ENCODE measurements at places on chromosomes 4 and X.

DNA sequence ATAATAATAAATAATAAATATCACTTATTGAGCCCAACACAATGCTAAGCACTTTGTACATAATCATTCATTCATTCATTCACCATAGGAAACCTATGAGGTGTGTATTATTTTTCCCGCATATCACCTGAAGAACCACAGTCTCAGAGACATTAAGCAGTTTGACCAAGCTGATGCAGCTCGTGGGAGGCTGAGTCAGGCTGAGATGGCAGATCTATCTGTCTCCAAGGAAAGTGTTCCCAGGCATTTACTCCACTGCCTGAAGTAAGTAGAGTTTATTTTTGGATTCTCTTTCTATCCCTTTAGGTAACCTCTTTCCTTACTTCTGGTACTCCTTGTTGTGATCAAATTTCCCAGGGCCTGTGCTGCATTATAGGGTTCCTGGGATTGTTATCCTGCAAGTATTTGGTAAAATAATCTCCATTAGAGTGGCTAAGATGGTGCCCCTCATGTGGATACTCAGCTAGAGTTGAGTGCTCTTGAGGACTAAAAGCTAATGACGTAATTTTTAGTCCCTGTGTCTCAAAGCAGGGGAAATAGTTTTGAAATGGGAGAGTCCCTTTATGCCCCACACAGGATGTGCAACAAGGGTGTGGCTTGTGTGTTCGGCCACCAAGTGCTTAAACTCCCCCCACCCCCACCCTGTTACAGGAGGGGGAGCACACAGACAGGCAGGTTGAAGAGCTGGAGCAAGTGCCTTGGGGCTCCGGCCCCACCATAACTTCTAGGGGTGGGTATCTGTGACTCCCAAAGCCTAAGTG, 467.0 kb downstream of the STIM2 start:
- DNase-seq, result no peak

DNA sequence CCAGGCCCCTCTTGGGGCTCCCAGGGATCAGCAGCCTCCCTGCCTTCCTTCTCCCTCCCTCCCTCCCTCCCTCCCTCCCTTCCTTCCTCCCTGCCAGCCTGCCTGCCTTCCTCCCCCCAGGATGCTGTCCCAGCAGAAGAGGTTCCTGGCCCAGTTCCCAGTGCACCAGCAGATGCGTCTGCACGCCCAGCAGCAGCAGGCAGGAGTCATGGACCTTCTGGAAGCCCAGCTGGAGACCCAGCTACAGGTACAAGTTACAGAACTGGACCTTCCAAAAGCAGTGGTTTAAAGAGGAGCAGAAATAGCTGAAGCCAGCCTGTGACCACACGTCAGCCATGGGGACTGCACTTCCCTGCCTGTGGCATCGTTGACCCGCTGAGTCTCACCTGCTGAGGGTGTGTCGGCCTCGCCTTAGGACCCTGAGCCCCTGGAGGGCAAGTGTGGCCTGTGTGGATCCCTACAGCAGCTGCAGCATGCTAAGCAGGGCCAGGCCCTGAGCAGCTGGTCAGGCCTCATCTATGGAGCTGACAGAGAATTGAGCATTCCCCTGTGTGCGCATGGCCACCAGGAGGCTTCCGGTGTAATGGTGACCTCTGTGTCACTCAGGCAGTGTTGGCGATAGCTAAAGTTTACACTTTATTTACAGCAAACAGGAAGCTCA, 84.7 kb downstream of the CRMP1 start:
- no peak for DNase-seq

GRCh38 chr4:150366487-150366999, 215.4 kb upstream of the MAB21L2 start:
- DNase-seq, result no peak

DNA sequence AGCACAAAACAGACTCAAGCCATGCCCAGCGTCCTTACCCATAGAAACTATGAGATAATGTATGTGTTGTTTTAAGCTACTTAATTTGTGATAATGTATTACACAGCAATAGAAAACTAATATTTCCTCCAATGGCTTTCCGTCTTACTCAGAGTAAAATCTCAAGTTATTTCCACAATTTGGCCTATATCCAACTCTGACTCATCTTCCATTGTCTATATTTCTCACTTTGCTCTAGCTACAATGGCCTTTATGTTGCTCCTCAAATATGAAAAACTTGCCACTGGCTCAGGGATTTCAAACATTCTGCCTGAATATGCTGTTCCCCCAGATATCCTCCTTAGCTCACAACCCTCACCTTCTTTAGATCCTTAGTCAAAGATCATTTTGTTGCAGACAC, 31.6 kb downstream of the IQCM start:
- DNase-seq, result no peak

- no peak for DNase-seq
These were observed 100.5 kb downstream of the CLNK start for GRCh38 chr4:10584042-10584441.

DNA sequence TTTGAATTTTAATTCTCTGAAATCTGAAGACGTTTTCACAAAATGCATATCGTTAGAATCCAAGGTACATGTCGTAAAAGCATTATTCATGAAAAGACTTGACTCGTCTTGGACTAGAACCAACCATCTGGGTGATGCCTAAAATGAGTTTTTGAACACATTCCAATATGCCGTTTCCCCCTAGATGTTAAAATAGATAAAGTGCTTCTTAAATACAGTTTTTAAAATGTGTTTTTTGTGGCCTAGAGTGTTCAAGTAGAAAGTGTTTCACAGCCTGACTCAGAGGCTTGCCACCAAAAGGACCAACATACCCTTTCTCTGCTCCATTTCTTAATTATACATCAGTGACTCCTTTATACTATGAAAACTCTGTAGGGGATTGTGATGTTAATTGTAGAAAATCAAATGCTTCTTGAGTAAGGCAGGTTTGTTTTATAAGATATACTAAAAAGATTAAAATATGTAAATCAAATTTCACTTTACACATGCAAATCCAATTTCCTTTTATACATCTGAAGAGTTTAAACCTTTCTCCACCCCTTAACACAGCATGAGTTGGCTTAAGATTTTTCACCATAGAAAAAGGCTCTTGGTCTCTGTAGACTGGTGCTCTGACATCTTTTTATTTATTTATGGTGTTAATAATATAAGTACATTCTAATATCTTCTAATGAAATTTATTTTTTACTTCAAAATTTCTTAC, 48.4 kb downstream of the PRKG2 start:
- DNase-seq, result no peak

DNA sequence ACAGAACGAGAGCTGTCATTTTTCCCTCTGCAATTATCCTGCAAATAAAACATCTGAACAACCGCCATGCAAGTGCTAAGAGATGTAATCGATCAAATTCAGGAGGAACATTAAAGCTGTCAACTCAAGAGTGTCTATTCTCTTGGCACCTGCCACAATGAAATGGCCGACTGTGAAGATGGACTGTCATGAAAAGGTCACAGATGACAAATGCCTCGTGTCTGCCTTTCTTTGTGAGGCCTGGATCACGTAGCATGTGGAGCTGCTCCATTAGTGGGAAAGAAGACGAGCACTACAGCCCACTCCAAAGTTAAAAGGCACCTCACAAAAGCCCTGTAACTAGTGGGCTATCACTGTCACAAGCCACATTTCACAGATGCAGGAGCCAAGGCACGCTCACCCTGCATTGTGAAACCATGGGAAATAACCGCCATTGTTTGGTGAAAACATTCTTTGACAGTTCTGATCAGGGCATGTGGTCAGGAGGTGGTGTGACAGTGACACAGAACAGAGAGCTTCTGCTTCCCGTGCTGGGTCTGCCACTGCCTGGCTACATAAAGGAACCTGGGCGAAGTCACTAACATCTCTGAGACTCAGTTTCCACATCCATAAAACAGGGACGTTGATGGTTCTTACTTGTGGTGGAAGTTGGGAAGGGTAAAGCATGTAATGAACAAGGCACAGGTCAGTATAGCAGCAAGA, 98.9 kb downstream of the EVC2 start:
- no peak for DNase-seq

DNA sequence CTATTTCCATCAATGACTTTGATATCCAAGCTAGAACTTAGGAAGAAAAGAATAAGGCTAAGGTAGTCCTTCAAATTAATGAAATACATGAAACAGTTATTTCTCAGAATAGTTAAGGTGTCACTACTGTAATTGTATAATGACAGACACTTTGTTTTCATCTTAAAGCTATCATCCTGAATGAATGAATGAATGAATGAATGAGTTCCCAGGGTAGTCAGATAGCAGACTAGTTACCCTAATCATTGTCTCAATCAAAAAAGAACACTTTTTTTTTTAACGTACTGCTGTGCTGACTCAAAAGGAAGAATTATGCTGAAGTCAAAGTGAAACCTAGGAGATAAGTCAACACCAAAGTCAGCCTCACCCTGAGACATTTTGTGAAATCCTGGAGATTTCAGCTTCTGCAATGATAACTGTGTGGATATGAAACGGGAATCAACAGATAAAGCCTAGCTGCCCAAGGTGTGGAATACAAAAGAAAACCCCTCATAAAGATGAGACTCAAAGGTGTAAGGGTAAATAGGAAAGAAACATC, 68.3 kb upstream of the CNKSR2 start:
- DNase-seq, result no peak

- no peak for DNase-seq
These were observed 156.1 kb downstream of the GRXCR1 start for GRCh38 chr4:43048570-43048969.

- DNase-seq, result no peak
These were observed 28.4 kb downstream of the ARHGEF6 start for GRCh38 chrX:136752346-136752745.

- DNase-seq, result no peak
These were observed 19.0 kb downstream of the DGKQ start for GRCh38 chr4:954211-955020.

GRCh38 chr4:183987987-183988392, 82.9 kb downstream of the STOX2 start:
- no peak for DNase-seq

DNA sequence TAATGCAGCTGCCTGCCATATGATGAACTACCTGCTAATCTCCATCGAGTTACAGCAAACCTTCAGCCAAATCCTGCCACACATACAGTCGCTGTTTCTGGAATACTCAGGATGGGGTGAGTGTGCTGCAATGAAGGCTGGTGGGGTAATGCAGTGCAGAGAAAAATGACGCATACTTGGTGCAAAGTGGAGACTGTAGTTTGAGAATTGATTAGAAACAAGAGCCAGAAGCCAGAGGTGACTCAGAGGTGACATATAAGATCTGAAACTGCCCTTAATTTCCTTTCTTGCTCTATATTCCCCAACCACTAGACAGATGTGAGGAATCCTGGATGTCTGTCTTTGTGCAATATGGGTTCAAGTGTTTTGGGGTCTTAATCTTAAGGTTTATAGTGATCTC, 22.0 kb downstream of the C4orf54 start:
- DNase-seq, result no peak

DNA sequence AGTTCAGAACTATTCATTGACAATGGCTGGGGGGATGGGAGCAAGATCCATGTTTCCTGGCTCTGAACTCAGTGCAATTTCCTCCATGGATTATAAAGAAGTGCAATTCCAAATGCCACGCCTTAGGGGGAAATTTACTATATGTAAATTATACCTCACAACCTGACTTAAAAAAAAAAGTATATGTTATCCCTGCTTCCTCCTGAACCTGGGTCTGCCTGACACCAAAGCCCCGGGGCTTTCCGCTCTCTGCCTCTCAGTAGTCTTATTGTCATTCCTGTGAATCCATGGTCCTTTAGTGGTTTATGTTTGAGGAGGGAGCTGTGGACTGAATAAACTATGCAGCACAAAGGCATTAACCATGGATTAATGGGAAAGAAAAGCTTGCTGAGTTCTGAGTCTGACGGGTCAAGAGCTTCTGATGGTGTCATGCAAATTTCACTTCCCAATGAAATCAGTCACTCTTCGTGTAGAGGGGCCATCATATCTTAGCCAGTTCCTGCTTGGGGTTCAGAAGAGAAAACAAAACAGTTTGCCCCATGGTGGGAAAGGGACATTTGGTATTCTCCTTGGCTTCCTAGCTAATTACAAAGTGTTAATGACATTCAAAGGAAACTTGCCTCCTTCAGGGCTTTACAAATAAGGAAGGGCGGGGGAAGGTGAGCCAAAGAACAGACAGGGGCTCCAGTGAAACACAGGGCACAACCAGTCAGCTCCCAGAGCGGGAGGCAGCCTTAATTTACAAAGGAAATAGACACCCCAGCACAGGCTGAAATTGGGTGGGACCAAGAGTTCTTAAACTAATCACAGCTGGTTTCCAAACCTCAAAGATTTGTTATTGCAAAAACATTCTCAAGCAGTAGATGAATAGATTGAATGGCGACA, 14.3 kb downstream of the FAM9C start:
- no peak for DNase-seq

GRCh38 chr4:77931452-77932135, 69.0 kb downstream of the MRPL1 start:
- DNase-seq, result no peak

DNA sequence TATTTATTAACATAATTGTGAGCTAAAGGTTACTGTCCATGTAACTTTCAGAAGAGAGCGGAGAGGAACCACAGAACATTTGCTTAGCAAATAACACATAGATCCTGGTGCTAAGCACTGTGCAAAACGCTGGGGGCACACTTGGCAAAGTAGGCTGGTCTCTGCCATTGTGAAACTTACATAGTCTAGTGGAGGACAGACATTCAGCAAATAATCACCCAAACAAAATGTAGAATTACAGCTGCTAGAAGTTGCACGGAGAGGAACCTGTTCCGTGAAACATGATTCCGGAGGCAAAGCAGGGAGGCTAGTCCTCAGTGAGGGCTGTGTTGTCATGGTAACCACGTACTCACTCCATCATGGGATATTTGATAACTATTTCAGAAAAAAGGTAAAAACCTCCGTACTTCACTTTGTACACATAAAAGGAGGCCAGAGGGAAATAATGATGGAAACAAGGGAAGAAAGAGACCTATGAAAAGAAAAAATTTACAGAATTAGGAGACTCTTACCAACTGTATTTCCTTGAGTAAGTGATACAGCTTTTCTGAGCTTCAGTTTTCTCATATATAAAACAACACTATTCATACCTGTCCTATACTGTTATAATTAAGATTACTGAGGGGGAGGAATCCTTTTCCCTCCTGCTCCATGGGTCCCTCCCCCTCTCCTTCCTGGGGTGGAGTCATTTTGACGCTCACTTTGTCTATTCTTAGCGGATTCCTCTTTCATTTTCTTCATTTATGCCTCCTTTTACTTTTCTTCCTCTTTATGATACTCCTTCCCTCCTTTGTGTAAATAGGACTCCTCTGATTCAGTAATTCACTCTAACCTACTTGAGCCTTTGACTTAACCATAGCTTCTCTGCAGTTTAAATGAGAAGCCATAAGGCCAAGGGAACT, 825 bp upstream of the RASGEF1B start:
- peak; percentile 62 for DNase-seq

- no peak for DNase-seq
These were observed 9.1 kb upstream of the HSPA4L start for GRCh38 chr4:127772769-127773671.

DNA sequence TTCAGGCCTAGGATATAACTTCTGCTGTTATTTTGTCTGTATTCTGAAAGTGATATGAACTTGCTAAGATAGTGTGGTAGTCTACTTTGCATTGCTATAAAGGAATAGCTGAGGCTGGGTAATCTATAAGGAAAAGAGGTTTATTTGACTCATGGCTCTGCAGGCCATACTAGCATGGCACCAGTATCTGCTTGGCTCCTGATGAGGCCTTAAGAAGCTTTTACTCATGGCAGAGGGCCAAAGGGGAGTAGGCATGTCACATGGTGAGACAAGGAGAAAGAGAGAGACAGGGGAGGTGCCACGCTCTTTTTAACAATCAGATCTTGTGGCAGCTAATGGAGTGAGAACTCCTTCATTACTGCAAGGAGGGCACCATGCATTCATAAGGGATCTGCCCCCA, 247.3 kb downstream of the GPAT3 start:
- no peak for DNase-seq

- DNase-seq, result no peak
These were observed 91.9 kb upstream of the KLHL13 start for GRCh38 chrX:118208481-118208880.

GRCh38 chr4:94274912-94275311, 67.2 kb downstream of the SMARCAD1 start:
- DNase-seq, result no peak
